Effector CD4-positive, alpha-beta T cell (primary cell): ENCODE measurements at places on chromosomes 11 and 22.

DNA sequence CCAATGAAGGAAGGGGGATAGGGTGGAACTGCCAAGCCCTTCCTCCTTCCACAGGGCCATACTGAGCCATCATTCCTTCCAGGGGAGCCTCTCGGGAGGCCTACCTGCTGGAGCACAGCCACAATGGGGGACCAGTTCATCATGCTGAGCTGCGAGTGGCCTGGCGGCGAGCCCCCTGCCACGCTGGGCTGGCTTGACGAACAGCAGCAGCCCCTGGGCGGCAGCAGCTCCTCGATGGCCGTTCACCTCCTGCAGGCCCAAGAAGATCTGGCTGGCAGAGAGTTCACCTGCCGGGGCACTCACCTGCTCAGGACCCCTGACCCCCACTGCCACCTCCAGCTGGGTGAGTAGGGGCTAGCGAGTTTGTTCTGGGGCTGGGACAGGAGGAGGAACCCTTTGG, 5.9 kb downstream of the VSIG10L2 start:
- DNase-seq: no peak

DNA sequence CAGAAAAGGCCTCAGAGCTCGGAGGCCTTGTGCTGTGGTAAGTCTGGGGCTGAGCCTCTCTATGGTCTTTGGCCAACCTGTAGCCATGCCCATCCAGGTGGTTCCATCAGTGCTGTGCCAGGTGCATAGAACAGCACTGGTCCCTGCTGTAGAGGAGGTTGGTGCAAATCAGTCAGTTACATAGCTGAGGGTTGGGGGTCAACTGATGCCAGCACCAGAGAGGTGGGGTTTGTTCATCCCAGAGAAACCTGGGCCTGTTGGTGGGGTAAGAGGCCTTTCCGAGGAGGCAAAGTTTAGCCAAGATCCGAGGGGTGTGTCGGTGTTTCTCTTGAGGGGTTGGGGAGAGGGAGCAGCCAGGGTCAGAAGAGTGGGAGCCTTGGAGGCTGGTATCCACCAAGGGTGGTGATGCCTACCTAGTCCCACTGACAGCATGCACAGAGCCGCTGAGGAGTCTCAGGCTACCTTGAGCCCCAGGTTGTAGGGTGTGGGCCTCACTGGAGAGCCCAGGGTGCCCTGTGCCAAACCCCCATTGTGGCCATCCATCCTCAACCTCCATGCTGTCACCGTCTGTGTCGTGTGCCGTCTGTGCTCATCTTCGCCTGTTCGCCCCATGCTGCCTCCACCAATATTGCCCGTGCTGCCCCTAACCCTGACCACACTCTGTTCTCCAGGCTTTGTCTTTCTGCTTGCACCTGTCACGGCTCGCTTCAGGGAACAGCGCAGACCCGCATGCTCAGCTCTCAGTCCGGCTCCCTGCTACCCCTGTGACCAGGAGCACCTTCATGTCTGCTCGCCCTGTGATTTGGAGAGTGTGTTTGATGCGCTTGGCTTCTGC, 78.7 kb upstream of the SUSD2 start:
- DNase-seq: no peak

DNA sequence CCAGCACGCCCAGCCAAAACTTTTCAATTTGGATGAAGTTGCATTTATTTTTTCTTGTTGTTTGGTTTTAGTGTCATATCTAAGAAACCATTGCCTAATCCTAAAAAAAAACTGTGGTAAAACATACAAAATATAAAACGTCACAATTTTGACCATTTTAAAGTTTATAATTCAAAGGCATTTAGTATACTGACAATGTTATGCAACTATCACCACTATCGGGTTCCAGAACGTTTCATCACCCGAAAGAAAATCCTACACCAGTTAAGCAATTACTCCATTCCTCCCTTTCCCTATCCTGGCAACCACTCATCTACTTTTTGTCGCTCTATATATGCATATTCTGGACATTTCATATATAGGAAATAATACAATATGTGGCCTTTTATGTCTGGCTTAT, 30.5 kb upstream of the PHOX2A start:
- DNase-seq: no peak

- DNase-seq: no peak
These were observed 42.9 kb downstream of the WNT11 start for GRCh38 chr11:76163289-76163880.

- DNase-seq: no peak
These were observed 96.0 kb downstream of the ETS1 start for GRCh38 chr11:128491195-128491936.

DNA sequence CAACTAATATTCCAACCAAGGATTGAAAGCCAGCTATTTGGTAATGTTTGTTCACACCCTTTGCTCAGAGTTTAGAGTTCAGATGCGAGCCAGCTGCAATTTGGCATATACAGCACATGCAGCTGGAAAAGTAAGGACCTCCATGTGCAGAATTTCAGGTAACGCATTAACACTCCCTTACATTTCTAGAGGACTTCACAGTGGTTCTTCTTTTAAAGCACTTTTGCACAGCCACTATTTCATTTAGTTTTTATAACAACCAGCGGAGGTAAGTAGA, 3.4 kb downstream of the POU2AF3 start:
- no peak for DNase-seq

DNA sequence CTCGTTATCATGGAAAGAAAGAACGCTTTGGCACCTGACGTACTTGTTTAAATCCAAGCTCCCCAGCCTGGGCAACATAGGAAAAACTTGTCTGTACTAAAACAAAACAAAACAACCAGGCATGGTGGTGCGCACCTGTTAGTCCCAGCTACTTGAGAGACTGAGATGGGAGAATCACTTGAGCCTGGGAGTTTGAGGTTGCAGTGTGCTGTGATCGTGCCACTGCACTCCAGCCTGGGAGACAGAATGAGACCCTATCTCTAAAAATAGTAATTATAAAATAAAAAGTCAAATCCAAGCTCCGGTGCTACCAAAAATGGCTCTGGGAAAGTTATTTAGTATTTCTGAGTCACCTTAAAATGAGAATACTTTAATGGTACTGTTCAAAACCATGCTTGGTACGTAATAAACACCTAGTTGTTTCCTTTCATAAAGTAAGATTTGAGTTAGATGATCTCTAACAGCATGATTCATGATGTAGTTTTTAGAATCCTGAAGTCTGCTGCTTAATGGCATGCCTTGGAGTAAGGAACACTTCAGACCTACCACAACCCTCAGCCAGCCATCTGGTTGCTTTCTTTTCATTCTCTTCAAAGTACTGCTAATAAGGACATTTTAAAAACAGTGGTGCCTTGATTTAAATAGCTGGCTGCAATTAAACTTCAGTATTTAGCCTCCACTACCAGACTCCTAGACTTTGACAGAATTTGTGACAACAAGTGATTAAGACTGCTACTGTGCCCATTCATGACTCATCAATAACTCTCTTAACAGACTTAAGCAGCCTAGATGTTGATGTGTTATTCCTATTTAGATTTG, 8.4 kb downstream of the PPME1 start:
- no peak for DNase-seq

- DNase-seq: no peak
These were observed 60.0 kb upstream of the NECTIN1 start for GRCh38 chr11:119788911-119789560.

DNA sequence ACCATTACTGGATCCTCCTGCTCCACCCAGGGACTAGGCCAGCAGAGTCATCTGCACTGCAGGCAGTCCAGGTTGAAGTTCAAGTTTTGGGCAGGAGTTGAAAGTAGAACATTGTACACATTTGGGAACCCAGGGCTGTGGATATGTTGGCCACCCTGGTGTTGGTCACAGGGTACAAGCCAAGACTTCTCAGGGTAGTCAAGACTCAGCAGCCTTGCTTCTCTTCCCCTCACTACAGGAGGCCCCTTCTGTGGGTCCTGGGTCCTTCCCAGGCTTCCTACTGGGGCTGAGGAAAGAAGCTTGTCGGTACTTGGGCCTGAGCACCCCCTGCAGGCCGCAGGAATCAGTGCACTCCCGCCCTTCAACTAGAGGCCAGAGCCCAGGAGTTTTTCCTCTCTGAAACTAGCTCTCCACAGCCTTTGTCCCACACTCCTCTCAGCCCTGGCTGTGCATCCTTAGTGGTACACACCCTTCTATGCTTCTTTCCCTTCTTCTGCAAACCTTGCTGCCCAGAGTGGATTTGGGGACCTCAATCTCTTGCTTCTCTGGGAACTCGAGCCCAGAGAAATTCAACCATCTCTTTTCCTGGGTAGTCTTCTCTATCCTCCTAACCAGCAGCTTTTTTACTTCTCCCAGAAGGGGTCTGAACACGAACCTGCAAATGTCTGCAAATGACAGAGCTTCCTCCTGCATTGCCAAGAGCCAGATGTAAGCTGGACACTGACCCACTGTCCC, 2.6 kb upstream of the HPX start:
- DNase-seq: peak; percentile 35

DNA sequence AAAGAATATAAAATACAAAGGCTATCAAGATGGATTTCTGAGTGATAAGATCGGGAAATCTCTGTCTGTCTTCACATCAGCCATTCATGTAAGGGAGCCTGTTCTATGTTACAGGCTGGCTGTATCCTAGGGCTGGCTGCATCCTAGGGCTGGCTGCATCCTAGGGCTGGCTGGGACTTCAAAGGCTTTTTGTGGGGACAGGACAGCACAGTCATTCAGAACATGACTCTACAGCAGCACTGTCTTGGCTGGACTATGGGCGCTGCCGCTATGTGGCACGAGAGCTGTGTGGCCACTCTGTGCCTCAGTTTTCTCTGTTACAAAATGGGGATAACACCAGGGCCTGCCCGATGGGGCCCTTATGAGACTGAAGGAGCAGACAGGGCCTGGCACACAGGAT, 10.2 kb downstream of the ADAMTS8 start:
- DNase-seq: no peak

DNA sequence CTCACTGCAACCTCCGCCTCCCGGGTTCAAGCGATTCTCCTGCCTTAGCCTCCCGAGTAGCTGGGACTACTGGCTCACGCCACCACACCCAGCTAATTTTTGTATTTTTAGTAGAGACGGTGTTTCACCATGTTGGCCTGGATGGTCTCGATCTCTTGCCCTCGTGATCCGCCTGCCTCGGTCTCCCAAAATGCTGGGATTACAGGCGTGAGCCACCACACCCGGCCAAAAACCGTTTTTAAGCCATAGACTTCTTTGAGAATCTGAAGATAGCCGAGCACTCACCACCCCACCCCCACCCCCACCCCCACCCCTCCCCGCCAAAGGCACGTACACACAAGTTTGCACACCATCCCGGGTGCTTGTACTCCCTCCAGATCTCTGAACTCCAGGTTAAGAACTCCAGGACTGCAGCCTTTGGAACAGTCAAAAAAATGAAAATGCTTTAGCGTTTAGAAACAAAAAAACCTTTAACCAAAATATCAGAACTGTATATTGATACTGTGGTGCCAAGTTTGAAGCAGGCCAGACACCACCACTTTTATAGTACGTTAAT, 1.5 kb downstream of the CRKL start:
- DNase-seq: no peak

DNA sequence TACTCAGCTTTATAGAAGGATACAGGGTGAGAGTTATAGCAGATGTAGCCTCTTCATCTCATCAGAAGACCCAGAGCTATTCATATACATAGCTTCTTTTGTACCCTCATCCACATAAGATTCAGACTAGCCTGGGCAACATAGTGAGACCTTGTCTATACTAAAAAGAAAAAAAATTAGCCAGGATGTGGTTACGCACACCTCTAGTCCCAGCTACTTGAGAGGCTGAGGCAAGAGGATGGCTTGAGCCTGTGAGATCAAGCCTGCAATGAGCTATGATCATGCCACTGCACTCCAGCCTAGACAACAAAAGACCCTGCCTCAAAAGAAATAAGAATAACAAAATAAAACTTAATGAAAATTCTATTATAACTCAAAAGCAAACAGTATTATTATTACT, 36.7 kb upstream of the B3GNT6 start:
- DNase-seq: no peak

GRCh38 chr11:43944761-43945311, 2.4 kb downstream of the C11orf96 start:
- peak; percentile 49 for DNase-seq

GRCh38 chr11:35579557-35580396, 38.5 kb upstream of the FJX1 start:
- DNase-seq: no peak

DNA sequence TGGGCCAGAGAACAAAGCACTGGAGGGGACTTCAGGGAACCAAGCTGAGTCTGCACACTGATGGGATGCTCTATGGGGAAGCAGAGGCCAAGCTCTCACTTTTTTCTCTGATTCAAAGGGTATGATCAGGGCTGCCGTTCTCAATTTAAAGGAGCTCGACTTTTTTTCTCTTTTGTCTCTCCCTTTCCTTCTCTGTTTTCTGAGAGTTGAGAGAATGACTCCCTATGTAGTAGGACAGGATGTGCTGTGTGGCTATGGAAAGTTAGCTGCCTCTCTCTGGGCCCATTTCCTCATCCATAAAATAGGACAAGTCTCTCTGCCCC, 7.9 kb downstream of the ADORA2A start:
- no peak for DNase-seq

DNA sequence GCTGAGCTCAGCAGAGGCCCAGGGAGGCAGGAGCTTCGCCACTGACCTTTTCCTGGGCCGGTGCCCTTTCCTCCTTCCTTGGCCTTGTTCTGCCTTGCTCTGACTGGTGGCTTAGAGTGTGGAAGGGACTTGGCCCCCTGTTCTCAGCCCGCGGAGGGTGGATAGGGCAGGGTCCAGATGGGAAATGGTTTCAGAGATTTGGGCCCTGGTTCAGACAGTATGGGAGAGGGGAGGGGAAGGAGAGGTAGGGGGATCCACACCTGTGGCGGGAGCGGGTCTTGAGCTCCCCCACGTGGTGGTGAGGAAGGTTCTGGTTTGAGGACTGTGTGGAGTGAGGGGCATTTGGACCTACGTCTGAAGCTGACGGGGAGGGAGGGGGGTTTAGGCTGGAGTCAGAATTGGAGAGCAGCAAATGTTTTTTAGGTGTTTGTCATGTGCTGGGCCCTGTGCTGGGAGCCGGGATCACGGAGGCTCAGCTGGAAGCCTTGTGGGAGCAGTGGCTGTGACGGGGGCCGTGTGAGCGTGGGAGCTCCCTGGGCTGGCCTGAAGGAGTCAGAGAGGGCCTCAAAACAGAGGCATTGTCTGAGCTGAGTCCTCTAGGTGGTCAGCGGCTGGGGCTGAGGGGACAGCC, 27.2 kb downstream of the SHANK3 start:
- no peak for DNase-seq

DNA sequence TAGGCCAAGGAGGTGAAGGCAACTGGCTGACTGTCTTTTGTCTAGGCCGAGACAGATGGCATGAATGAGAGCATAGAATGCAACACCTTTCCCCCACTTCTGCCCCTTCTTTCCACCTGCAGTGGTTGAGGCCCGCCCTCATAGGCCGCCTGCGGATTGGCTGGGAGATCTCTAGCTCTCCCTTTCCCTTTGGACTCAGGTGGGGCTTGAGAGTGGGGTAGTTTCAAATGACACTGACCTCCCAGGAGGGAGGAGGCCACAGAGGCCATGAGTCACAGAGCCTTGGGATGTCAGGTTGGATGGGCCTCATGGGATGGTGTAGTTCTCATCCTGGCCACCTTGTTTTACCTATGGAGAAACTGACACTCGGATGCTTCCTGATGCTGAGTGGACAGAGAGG, 9.1 kb downstream of the MICAL2 start:
- no peak for DNase-seq
